ENCODE measurements at places on chromosomes 7 and 10.

DNA sequence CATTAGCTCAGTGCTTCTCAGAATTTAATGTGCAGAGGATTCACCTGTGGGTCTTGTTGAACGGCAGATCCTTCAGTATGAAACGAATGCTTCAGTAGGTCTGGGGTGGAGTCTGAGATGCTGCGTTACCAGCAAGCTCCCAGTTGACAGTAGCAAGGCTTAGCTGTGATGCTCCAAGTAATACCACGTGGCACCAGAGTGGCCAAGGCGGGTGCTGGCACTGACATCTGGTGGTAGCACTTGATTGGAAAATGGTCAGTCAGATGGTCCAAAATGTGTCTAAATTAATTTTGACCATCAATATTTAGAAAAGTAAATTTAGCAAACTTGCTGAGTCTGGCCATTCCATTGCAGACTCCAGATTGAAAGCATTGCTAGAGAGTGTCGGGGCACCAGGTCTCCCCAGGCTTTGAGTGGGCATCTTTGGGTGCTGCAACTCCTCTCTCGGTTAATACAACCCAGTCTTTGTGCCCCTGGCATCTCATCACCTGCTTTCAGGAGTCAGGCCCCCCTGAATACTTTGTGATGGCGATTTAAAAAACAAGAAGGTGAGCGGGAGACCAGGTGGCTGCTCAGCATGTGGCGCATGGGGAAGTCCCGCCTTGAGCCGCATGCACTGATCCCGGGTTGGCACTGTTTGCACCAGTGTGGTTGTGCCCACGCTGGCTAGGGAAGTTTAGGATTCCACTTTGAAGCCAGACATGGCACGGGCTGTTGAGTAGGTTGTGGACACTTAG, 130.1 kb downstream of the NT5C2 start:
- DNase-seq, result no peak

GRCh38 chr7:11746591-11746990, 85.4 kb downstream of the THSD7A start:
- no peak for DNase-seq

DNA sequence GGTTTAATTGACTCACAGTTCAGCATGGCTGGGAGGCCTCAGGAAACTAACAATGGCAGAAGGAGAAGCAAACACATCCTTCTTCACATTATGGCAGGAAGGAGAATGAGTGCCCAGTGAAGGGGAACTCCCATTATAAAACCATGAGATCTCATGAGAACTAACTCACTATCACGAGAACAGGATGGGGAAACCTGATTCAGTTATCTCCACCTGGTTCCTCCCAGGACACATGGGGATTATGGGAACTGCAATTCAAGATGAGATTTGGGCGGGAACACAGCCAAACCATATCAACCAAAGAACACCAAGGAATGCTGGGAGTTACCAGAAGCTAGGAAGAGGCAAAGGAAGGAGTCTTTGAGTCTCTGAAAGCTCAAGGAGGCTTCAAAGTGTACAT, 94.3 kb downstream of the IPMK start:
- DNase-seq, result no peak

DNA sequence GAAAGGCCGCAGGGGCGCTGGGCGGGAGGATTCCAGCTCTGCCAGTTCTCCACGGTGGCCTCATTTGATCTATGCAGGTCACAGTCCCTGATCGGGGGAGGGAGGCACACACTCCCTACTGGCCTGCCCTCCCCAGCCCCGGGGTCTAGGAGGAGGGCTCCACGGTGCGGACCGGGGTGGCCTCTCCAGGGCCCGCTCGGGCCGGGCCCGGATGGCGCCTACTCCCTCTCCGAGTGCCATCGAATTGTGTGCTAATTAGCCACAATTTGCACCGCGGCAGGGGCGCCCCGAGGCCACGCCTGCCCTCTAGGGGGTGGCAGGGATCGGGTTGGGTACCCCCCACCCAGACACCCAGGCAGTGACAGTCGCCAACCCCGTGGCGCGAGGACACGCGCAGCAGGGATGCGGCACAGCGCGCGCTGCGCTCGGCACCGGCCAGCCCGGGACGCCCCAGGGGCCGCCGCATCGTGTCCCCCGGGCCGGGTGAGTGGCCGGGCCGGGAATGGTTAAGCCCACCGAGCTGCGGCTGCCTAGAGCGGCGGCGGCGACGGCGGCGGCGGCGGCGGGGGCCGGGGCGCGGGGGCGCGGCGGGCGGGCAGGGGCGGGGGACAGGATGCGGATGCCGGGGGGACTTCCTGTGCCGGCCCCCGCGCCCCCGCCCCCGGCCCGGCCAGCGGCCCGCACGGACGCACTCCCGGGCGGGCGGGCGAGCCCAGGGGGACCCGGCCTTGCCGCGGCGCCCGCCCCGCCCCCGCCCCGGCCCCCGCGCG, at the start of gene ZNF853:
TSS of gene ZNF853 (plus strand) at position 658 of the 770 bp plus-strand sequence. CDS start 565 bp downstream, outside the sequence.
- no peak for DNase-seq

- no peak for DNase-seq
Observed at GRCh38 chr10:15124190-15124589, 27.0 kb downstream of the RPP38 start.

GRCh38 chr7:149793261-149793660, 19.9 kb upstream of the ZNF467 start:
- DNase-seq, result no peak

GRCh38 chr7:104005197-104005596, 15.7 kb upstream of the RELN start:
- DNase-seq, result no peak

GRCh38 chr7:116153050-116153449, 57.3 kb upstream of the TES start:
- no peak for DNase-seq

- no peak for DNase-seq
Observed at GRCh38 chr7:3168869-3169268, 125.2 kb upstream of the CARD11 start.

DNA sequence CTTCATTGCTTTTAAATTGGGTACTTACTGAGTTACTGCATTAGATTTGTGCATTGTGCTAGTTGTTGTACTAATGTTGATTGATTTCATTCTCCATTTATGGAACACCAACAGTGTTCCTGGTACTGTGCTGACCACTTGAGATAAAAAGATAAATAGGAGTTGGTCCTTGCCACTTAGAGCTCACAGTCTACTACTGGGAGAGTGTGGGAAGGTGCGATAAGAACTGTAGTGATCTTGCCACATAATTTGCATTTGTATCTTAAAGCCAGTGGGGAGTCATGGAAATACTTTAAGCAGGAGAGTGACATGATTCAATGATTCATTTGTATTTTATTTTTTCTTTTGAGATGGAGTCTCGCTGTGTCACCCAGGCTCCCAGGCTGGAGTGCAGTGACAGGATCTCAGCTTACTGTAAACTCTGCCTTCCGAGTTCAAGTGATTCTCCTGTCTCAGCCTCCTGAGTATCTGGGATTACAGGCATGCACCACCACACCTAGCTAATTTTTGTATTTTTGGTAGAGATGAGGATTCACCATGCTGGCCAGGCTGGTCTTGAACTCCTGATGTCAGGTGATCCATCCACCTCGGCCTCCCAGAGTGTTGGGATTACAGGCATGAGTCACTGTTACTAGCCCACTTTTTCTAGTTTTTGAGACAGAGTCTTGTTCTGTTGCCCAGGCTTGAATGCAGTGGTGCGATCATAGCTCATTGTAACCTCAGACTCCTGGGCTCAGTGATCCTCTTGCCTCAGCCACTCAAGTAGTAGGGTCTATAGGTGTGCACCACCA, 51.2 kb upstream of the TMEM248 start:
- no peak for DNase-seq

DNA sequence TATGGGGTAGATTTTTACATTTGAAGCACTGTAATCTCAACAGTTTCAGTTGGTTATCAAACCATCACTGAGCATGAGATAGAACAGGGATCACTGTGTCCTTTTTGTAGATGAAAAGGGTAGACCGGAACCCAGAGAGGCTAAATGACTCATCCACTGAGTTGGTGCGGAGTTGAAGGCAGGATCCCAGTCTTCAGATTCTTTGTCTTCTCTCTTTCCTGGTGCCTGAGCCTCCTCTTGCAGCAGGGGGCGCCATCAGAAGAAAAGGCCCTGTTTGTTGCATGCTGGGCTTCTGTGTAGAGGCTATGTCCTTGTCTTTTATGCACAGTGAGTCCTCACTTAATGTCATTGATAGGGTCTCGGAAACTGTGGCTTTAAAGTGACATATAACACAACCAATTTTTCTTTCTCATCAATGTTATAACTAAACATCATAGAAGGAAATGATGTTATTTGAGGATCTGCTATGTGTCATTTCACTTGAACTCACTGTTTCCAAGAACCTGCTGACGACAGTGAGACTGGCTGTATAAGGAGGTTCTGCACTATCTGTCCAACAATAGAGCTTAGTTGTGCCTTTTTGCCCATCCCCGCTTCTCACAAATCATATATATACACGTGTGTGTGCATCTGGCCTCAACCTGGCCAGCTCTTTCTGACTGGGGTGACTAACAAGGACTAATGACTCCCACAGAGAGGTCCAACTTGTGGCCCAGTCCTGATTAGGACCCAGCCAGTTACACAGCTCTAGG, 14.3 kb downstream of the ZNF282 start:
- DNase-seq, result no peak

GRCh38 chr7:105222953-105223352, 165.8 kb downstream of the SRPK2 start:
- no peak for DNase-seq

GRCh38 chr10:79246209-79246581, 101.1 kb upstream of the PPIF start:
- no peak for DNase-seq

GRCh38 chr7:5831196-5831595, 49.4 kb upstream of the OCM start:
- no peak for DNase-seq

DNA sequence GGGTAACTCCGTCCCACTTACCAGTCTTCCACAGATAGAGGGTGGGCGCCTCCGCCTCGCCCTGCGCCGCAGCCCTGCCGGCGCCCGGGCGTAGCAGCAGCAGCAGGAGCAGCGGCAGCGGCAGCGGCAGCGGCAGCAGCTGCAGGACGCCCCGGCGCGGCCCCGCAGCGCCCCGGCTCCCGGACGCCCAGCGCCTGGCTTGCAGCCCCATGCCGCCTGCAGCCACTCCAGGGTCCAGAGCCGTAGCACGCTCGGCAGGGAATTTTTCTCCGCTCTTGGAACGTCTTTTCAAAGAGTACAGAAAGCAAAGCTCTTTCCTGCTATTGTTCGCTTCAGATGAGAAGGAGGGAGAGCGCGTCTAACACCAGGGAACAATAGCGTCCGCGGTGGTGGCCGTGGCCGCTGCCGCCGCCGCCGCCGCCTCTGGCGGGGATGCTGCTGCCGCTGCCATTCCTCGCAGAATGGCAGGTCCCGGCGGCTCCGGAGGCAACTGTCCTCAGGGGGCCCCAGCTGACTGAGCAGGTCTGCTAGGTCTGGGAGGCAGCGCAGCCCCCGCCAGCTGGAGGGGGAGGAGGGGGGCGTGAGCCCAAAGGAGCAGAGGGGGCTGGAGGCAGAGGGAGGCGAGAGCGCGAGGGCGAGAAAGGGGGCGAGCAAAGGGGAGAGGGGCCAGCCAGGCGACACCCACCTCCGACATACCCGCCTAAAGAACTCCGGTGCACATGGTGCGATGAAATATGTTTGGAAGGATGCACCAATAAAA, at the start of gene THSD7A:
TSS of gene THSD7A (minus strand) at position 463 of the 760 bp plus-strand sequence. CDS start at position 211, 252 bp downstream.
- no peak for DNase-seq

DNA sequence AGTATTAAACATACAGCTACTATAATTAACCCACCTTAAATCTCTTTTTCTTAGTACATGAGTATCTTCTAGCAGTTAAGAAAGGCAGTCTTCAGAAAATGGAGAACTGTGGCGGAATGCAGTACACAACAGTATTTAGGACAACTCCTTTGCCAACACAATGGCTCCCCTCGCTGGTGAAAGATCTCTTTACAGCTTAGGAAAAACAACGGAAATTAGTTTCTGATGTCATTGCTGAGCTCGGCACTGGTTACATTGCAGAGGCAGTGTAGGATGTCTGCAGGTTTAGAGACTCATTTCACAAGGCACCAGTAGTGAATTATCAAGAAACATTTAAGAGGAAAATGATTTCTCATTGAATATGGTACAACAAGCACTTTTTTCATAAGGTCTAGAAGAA, 43.4 kb downstream of the GLRX3 start:
- peak; percentile 33 for DNase-seq

- DNase-seq, result no peak
Observed at GRCh38 chr7:130222-130572, 62.2 kb upstream of the FAM20C start.

DNA sequence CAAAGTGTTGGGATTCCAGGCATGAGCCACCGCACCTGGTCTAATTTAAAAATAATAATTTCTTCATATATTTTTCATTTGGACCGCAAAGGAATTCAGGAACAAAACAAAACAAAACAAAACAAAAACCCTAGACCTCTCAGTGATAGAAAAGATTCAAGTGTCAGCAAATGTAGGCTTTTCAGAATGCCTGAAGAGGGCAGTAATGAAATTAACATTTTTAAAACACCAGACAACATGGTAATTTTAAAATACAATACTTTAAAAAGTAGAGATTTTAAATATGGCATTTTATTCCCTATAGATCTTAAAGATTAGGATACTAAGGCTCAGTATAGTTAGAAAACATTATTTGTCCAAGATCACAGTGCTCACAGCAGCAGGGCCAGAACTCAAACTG, 36.6 kb downstream of the DNMBP start:
- no peak for DNase-seq

GRCh38 chr10:67722113-67722512, 26.1 kb upstream of the CTNNA3 start:
- DNase-seq, result no peak

- DNase-seq, result no peak
Observed at GRCh38 chr10:9910446-9910845, 1107.2 kb upstream of the CELF2 start.

GRCh38 chr7:66751945-66752344, 11.4 kb downstream of the RABGEF1 start:
- DNase-seq, result no peak

DNA sequence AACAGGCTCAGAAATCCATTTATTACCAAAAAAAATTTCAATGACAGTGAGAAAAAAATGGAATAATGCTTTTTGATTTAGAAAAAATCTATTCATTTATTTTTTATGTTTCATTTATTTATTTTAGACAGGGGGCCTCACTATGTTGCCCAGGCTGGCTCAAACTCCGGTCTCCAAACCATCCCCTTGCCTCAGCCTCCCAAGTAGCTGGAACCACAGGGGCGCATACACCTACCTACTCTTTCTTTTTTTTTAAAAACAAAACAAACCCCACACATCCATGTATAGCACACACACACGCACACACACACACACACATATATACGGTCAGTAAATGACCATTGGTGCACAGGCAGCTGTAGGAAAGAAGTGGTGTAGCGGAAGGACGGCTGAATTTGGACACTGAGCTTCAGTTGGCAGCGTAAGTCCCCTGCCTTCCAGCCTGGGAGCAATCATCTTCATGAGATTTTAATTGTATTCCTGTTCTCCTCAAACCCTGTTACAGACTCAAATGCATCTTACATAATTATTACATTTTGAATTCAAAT, 28.8 kb downstream of the ARL4A start:
- DNase-seq, result no peak

DNA sequence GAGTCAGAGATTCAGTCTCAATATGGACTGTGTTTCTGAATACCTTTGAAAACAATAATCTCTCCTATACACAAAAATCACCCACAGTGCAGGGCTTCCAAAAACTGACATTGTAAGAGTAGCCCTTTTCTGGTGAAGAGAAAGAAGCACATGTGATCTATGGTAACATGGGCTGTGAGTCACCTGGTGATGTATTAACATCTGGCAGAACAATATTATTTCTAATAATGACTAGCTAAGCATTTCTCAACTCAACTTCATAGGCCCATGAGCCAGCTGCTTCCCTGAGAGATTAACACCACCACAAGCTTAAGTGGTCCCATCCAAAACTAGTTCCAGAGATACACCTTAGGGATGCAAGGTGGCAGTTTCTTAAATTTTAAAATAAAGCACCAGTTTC, 331.0 kb upstream of the NRP1 start:
- peak; percentile 23 for DNase-seq

Measured in epithelial cell of proximal tubule (primary cell).